ENCODE measurements at places on chromosomes 13 and 19.

- no peak for DNase-seq
These were observed 398.3 kb downstream of the RFC3 start for GRCh38 chr13:34216256-34216655.

DNA sequence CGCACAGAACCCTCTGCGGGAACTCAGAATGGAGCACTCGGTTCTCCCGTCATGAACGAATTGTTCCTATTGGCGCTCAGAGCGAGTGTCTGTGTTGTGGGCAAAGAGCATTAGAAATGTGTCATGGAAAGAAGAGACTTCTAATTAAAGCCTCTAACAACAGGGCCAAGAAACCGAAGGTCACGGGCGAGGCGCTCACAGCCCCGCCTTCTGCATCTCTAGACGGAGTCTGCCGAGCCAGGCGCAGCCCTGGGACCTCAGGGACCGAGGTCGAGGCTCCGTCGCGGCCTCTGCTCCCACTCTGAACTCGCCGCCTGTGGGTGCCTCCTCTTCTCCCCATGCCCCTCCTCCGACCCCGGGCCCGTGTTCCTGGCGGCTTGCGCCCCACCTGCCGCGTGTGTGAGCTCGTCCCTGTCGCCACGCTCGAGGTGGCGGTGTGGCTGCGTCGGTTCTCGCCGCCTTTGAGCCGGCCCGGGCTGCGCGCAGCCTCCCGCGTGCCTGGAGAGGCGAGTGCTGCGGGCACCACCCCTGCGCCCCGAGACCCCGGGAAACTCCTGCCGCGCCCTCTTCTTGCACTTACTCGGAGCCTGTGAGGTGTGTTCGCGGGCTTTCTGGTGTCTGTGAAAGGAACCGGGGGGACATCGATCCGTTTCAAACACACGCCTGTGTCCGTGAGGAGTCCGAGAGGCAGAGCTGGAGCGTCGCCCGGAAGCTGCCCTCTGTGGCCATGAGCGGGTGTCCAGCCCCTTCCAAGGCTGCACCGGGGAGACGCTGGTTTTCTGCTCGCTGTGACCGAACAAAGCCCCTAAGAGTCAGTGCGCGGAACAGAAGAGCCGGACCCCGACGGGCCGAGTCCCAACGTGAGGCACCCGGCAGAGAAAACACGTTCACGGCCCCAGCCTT is 45.4 kb upstream of the SPACA7 start:
- DNase-seq = no peak

- DNase-seq = peak; percentile 76
These were observed 1.4 kb upstream of the ICAM1 start for GRCh38 chr19:10269333-10270179.

GRCh38 chr19:30325676-30326392 is 46.4 kb upstream of the ZNF536 start:
- no peak for DNase-seq

GRCh38 chr19:1486720-1487575 is 3.2 kb downstream of the PCSK4 start:
- no peak for DNase-seq
